ENCODE measurements at places on chromosomes 3 and 15.

DNA sequence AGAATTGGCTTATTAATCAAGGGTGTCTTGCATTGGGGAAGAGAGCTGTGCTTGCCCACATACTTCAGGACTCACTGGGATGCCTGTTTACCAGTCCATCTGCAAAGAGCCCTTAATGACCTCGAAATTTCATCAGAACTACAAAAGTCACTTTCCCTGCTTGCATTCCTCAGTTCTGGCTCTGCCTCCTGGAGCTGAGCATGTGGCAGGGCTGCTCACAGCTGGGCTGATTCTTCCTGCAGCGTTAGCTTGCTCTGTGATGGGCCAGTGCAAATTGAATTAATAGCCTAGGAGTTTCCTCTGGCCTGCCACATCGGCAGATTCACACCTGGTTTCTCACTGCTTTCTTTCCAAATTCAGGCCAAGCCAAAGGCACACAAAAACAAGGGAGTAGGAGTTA, 108.9 kb downstream of the DUT start:
- DNase-seq = no peak

- DNase-seq = no peak
Observed at GRCh38 chr3:110198717-110199587, 861.6 kb upstream of the DPPA4 start.

DNA sequence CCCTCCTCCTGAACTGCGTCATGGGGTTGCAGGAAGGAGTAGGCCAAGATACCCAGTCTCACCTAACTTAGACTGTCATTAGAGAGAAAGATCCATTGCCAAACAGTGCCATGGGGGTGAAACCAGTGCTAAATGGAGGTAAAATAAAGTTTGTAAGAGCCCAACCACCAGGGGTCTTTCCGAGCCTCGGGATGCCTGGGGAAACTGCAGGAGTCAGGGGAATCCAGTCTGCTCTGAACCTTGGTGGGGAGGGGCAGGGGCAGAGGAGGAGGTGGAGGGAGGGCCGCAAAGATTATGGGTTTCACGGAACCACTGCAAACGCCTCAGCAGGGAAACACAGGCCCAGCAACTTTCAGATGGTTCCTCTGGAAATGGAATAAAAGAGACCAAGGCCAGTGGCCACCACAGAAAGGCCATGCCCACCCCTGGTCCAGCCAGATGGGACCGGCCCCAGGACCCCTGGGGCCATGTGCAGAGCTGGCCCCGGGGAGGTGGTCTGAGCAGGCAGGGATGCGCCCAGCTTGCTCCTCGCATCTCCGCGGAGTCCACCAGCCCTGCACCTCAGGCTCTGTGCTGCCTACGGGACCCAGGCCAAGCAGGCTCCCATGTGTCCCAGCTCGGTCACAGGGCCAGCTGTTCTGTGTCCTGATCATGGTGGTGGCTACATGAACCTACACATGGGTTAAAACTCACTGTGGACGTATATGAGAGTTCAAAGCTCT, 19.8 kb upstream of the GP9 start:
- no peak for DNase-seq

DNA sequence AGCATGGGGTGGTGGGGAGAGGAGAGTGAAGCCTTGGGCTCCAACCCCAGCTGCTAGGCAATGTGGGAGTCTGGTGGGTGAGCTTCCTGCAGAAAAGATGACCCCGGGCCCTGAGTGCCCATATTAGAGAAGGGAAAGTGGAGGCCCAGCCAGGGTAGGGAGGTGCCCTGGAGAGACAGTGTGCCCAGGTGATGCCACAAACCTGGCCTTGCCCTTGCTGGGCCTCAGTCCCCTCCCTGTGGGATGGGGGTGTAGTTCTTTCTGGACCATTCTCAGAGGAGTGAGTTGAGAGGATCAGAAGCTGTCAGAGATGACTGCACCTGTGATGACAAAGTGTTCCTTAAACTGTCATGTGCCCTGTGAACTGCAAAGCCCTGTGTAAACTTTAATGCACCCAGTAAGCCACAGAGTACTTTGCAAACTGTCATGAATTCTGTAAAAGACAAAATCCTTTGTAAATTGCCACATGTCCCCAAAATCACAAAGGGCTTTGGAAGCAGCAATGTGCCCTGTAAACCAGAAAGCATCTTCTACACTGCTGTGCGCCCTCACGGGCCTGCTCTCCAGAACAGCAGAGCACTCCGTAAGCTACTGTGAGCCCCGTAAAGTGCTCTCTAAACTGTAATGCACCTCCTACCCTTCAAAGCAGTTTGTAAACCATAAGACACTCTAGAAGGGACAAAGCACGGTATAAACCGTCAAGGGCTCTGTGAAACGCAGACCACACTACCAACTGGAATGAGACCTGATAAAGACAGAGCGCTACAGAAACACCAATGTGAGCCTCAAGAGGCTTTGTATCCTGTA, 51.3 kb upstream of the FGD5 start:
- no peak for DNase-seq

- no peak for DNase-seq
Observed at GRCh38 chr3:38836561-38836960, 20.5 kb upstream of the SCN10A start.

- no peak for DNase-seq
Observed at GRCh38 chr3:147119346-147119745, 287.0 kb downstream of the ZIC4 start.

DNA sequence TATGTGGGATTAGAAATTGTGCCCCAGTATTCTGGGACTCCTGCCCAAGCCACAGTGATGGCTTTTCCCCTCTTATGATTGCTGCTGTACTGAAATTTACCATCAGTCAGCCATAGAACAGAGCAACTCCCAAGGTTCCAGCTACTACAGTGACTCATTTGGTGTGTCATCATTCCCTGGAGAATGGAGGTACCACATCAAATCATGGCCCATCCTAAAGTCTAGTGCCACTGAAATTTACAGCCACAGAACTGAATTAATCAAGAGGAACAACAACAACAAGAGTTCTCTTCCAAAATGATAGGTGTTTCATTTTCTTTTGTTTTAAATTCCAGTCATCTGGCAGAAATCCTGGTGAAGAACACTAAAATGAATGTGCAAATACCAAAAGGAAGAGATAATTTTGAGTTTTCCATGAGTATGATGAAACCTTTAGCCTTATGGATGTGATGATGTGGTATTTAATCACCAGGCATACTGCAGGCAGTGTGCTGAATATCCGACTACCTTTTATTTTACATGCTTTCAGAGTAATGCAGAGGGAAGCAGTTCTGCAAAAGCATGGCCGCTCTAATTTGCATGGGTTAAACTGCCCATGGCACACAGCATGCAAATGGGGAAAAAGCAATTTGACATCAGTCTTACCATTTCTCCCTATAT, 75.6 kb upstream of the SLC2A2 start:
- DNase-seq = no peak

- DNase-seq = no peak
Observed at GRCh38 chr3:66256806-66257205, 36.0 kb downstream of the SLC25A26 start.

DNA sequence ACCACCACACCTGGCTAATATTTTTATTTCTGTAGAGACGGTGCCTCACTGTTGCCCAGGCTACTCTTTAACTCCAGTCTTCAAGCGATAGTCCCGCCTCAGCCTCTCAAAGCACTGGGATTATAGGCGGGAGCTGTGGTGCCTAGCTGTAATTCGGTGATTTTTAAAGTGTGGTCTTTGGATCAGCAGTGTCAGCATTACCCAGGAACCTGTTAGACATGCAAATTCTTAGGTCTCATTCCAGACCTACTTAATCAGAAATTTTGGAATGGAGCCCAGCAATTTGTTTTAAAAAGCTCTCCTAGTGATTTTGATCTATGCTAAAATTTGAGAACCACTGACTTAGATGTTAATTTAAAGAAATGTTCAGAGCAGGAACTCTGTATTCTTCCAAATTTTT, 51.9 kb downstream of the GOLM2 start:
- no peak for DNase-seq

DNA sequence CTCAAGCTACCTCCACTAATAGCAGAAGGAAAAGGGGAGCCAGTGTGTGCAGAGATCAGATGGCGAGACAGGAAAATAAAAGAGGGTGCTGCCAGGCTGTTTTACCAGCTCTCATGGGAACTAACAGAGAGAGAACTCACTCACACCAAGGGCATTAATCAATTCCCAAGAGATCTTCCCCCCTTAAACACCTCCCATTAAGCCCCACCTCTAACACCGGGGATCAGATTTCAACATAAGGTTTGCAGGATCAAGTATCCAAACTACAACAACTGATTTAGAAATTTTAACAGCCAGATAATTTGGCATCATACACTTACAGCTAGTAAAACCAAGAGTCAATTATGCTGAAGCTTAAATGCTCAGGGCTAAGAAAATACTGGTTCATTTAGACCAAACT, 18.9 kb downstream of the CD200 start:
- DNase-seq = no peak

GRCh38 chr3:129233538-129233937, 15.9 kb upstream of the COPG1 start:
- no peak for DNase-seq

DNA sequence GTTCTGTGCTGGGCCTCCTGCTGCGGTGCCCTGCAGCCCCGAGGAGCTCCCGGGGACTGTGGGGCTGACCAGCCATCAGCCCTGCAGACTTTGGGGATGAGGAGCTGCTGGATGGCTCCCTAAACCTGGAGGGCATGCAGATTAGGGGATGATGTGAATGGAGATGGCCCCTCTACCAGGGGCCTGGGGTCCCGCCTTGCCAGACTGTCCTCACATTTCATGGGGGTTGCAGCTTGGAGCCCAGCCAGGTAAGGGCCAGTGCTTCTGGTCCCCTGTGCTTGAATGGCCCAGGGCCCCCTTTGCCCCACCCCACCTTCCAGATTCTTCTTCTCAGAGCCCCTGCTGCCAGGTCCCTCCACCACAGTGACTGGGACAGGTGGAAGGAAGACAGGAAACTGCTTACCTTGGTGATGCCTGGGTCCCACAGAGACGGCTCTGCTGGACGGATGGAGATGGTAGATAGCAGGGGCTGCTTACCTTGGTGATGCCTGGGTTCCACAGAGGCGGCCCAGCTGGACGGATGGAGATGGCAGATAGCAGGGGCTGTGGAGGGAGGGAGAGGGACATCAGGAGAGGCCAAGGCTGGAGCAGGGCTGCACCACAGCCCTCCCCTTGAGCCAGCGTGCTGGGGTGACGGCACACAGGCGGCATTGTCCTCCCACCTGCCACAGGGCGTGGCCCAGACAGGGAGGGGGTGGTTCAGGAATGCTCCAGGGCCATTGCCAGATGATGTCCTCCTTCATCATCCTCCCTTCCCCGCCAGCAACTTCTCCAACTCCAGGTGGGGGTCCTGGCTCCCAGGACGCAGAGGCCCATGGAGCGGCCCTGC, at the start of gene SPTBN5:
Gene SPTBN5 (minus strand): TSS at position 632 of the 829 bp plus-strand sequence. CDS start 556 bp downstream, at position 76.
- no peak for DNase-seq

DNA sequence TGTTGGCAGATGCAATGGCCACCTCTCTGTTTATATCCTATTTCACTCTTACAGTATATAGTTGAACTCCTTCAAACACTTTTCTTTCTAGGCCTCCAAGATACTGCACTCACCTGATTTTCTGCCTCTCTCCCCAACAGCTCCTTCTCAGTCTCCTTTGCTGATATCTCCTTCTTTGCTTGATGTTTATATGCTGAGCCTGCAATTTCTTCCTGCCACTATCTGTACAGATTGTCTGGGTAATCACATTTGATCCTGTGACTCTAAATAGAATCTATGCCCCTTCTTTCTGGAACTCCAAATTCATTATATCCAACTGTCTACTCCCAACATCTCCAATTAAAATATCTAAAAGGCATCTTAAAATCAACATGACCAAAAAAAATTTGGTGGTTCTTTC, 165.5 kb upstream of the PFN2 start:
- no peak for DNase-seq

GRCh38 chr15:89781891-89782618, 5.9 kb downstream of the MESP2 start:
- no peak for DNase-seq

- no peak for DNase-seq
Observed at GRCh38 chr3:57003676-57004075, 56.8 kb upstream of the SPATA12 start.

GRCh38 chr15:48564690-48565089, 80.8 kb downstream of the FBN1 start:
- no peak for DNase-seq

DNA sequence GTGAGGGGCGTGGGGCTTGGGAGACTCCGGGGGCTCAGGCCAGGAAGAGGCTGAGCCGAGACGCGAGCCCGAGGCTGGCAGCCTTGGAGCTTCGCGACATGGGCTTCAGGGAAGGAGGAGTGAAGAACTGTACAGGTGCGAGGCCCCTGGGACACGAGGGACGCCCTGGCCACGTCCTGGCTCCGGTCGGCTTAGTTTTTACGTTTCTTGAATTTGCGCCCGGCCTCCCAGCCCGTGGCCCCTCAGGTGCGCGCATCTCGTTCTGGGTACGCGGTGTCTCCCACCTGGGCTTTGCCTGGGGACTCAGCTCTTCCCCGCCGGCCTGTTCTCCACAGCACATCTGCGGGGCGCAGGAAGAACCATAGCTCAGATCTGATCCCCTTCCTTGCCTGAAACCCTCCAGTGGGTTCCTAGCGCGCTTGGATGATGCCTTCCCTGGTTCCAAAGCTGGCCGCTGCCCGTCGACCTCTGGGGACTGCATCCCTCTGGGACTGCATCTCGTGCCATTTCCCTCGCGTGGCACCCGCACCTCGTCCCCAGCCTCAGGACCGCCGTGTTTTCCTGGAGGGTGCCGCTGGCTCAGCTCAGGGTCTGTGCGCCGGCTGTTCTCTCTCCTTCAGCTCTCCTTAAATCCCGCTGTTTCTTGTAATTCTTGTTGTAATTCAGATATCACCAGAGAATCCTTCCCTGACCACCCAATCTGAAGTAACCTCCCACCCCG, 614 bp downstream of the CHCHD6 start:
- no peak for DNase-seq

DNA sequence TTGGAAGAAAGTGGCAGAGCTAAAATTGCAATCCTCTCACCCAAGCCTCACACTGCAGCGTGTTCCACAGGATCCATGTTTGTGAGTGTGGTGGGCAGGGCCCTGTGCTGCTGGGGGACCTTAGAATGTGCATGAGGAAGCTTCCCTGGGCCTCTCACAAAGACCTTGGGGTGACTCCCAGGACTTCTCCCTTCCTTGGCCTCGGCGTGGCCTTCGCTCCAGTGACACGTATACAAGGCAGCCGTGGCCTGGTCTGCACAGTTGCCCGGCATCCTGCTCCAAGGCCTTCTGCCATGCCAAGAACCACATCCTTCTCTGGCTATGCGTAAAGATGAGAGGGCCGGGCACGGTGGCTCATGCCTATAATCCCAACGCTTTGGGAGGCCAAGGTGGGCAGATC, 196.4 kb downstream of the UACA start:
- DNase-seq = no peak

DNA sequence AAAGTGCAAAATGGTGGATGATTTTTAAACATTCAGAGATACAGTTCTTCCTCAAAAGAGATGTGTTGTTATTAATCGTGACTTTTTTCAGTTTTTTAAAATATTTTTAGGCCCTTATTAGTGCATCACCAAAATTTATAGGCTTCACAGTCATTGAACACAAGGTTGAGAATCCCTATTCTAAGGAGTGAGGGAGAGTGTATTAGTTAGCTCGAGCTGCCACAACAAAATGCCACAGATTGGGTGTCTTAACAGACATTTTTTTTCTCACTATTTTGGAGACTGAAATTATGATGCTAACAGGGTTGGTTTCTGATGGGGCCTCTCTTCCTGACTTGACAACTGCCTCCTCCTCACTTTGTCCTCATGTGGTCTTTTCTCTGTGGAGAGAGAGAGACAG, 145.9 kb upstream of the TPRG1 start:
- DNase-seq = no peak

Data from activated CD4-positive, alpha-beta T cell treated with anti-CD3 and anti-CD28 coated beads, Interleukin-2, amount 50 U/mL, for 24 hours (primary cell).